AG09319 (cell line): ENCODE measurements at places on chromosomes 2 and 18.

- DNase-seq = no peak
These were observed 278.9 kb downstream of the SLC4A3 start for GRCh38 chr2:219906114-219907010.

DNA sequence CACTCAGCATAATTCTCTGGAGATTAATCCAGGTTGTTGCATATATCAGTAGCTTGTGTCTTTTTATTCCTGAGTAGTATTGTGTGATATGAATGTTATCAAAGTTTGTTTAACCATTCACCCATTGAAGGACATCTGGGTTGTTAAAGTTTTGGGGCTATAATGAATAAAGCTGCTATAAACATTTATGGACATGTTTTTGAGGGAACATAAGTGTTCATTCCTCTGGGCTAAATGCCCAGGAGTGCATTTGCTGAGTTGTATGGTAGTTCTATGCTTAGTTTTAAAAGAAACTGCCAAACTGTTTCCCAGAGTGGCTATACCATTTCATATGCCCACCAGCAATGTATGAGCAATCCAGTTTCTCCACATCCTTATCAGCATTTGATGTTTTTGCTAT lies 21.8 kb upstream of the KCNJ13 start:
- no peak for DNase-seq

GRCh38 chr2:20487392-20488174 lies 40.7 kb downstream of the RHOB start:
- no peak for DNase-seq

- no peak for DNase-seq
These were observed 116.0 kb upstream of the CCDC195 start for GRCh38 chr2:224832207-224832606.

DNA sequence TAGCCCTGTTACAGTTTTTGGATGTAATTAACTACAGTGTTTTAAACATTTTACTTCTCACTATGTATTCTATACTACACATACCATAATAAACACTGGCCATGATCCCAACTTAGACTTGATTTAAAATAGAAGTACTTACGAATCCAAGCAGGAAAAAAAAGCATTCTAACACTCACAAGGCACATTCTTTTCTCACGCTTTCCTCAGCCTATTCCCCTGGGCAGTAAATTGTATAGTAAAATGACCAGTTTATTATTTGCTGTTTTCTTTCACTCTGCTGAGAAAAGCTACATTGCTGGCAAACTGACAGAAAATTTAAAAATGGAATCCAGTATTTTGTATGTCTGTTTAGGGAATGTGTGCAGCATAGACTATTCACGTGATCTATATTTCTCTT lies 2.8 kb upstream of the TANC1 start:
- no peak for DNase-seq

DNA sequence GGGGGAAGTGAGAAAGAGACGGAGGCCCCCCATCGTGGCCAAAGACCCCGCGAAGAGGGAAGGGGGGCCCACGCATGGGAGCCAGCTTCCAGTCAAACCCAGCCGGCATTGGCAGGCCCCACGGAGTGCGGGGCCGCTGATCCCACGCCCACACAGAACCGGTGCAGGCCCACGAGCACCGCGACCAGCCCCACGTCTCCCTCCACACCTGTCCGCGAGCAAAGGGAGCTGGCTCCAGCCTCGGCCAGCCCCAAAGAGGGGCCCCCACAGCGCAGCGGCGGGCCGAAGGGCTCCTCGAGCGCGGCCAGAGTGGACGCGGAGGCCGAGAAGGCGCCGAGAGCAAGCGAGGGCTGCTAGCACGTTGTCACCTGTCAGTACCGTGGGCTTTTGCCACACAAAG lies 125.0 kb upstream of the TWIST2 start:
- no peak for DNase-seq

- no peak for DNase-seq
These were observed 104.0 kb downstream of the PRPF40A start for GRCh38 chr2:152613235-152613634.

DNA sequence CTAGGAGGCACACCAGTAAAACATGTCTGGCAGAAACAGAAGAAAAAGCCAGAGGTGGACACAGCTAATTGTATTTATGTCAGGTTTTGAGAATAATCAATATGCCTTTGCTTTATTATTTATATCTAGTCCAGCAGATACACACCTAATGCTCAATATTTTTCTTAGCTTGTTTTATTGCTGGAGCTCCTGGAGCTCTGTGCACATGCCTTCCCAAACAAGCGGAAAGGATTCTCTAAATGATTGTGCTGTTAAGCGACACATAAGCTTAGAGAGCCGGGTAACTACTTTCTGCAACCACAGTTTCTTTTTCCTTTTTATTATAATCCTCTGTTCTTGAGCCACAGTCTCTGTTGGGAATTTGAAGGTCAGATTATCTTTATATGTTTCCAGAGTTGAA lies 177.3 kb upstream of the ST6GAL2 start:
- no peak for DNase-seq

GRCh38 chr2:30203156-30203555 lies 28.2 kb upstream of the LBH start:
- no peak for DNase-seq

- DNase-seq = no peak
These were observed 1103.3 kb upstream of the NRXN1 start for GRCh38 chr2:52135235-52135634.

- DNase-seq = no peak
These were observed 82.0 kb downstream of the GPD2 start for GRCh38 chr2:156518138-156518537.

DNA sequence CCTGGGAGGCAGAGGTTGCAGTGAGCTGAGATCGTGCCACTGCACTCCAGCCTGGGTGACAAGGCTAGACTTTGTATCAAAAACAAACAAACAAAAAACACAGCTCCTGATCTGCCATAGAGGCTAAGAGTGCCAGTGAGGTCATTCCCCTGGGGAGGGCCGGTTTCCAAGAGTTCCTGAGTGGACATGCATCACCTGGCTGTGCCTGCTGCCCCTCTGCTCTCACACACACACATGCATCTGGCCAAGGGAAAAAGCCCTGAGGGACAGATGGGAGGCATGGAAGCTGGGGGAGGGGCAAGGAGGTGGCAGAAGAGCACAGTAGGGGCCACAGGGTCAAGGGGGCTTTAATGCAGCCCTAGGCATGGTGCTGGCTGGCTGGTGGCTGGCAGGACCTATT lies 60.4 kb downstream of the ZBTB7C start:
- DNase-seq = no peak

GRCh38 chr18:76350134-76351025 lies 144.7 kb downstream of the ZNF516 start:
- no peak for DNase-seq

- no peak for DNase-seq
These were observed 8.3 kb upstream of the CHST10 start for GRCh38 chr2:100425573-100426383.

- DNase-seq = no peak
These were observed 3.9 kb downstream of the CDCA7 start for GRCh38 chr2:173358616-173359015.

- DNase-seq = no peak
These were observed 54.4 kb downstream of the CCDC88A start for GRCh38 chr2:55365303-55365702.

- no peak for DNase-seq
These were observed 22.7 kb upstream of the GCG start for GRCh38 chr2:162174746-162175145.

DNA sequence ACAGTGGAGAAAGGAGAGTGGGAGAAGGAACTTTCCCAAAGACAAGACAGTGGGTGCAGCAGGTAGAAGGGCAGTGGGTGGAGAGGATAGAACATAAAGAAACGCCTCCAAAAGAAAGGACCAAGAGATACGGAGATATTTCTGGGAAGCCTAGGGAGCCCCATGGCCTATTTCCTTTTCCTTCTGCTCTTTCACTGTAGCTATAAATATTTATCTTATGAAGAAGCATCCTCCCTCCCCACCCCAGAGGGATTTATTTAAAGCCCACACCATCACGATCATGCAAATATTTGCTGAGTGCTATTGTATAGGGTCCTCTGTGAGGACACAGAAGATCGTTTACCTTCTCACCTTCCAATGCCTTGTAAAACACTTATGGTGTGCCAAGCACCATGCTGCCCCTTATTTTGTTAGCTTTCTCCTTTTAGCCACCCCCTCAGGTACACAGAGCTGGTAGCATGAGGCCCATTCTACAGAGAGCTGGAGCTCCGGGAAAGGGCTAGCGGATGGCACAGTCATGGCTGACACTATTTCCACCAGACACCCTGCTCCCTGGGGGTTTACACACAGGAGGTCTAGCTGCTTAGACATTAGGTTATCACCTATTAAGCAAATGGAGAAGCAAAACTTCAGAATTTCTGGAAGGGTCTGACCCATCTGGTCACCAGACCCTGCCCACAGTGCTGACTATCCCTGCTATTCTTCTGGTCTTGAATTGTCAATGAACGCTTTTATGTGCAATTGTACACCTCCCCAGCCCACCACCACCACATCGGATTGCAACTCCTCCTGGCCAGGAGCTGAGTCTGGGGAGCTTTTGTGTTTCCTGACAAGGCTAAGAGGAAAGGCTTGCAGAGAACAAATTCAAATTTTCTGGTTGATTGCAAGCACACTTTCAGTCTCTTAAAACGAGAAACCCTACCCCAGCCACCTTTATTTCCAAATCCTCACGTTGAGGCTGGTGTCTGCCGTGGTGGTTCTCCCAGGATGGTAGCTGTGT lies 91.8 kb upstream of the KLF7 start:
- DNase-seq = no peak

- DNase-seq = no peak
These were observed 60.4 kb downstream of the RHOB start for GRCh38 chr2:20507166-20507692.

- DNase-seq = no peak
These were observed 121.8 kb downstream of the RTP5 start for GRCh38 chr2:241991299-241991698.

DNA sequence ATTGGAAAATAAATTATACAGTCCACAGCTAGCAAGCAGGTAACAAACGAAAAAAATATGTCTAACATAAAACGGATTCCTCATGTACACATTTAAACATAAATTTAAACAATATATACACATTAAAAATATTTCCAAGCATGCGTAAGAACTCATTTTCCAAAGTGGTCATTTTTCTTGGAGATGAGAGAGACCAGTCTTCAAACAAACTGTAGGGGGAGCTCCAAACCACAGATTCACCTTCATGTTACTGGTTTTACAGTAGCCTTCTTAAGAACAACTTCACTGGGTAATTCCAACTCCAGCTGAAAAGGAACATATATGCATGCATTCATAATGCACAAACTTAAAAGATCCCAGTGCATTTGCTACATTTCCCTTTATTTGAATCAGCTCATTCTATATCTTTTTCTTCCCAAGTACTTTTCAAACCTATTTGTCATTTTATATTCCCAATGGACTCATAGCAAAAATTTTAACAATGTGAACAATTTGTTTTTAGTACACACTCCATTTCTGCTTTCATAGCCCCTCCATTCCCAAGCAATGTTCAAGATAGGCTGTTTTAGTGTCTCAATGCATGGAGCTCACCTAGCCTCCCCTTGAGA lies 4.7 kb upstream of the STAMBP start:
- DNase-seq = peak; percentile 82

DNA sequence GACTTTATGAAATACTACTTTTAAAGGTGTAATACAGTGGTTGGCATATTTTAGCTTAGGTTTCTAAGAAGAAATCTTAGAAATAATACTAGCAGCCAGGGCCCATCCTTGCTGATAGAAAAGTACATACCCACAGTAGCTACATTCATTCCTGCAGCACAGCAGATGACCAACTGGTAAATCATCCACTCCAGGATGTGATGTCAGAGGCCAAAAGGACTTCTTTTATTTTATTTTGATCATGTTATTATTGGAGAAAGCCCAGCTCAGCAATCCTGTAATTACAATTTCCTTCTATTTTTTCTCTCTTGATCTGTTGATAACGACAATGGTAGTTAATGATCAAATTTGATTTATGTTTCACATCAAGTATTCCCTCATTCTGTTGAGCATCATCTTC lies 18.0 kb upstream of the TTN start:
- no peak for DNase-seq

DNA sequence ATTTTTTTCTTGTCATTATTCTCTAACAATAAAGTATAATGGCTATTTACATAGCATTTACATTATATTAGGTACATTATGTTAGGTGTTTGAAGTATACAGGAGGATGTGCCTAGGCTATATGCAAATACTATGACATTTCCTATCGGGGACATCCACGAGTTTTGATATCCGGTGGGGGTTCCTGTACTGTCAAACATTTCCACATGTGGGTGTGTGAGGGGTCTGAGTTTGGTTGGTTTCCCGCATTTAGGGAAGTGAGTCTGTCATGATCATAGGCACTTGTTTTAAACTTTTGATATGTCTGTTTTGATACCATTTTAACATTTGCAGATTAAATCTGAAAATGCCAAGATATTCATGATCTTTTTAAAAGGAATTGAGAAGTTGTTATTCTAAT lies 76.0 kb downstream of the CEP192 start:
- no peak for DNase-seq

- DNase-seq = no peak
These were observed 3.5 kb downstream of the SNTG2 start for GRCh38 chr2:953975-954686.

GRCh38 chr2:201678401-201678800 lies 20.0 kb downstream of the MPP4 start:
- no peak for DNase-seq

- no peak for DNase-seq
These were observed 42.0 kb upstream of the GPD2 start for GRCh38 chr2:156394033-156394741.

- no peak for DNase-seq
These were observed 135.7 kb upstream of the TMEM200C start for GRCh38 chr18:6031002-6031401.

- DNase-seq = no peak
These were observed 192.7 kb downstream of the PLCL1 start for GRCh38 chr2:197997083-197997541.

DNA sequence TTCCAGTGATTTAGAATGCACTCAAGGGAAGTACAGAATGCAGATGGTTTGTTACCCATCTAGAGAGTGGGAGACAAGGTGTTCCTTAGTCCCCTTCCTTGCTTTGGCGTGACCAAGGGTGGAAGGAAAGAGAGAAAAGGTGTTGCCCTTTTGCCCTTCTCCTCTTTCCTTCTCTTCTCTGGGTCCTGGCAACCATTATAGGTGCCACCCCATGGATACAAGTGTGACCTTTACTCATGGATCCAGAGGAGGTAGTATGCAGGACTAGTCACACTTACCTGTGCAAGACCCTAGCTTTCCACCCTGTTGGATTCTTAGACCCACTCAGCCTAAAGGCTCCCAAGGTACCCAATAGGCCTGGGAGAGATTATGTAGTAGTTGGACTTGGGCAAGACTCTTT lies 11.6 kb upstream of the RBFA start:
- DNase-seq = no peak

DNA sequence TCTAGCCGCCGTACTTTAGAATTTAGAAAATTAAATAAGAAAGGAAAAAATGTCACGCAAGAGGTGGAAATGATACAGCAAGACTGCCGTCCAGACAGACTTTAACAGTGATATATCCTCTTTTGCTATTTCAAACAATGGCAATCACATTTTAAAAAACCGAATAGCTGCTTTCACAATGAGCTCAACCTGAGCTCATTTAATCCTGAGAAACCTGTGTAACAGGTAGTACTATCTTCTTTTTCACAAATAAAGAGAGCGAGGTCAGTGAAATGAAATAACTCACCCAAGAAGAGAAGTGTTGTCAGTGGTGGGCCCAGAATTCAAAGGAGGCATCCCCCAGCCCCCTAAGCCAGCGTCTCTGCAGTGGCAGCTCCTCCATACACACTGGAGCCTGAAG lies 60.7 kb upstream of the DAPL1 start:
- no peak for DNase-seq
